Endothelial cell of umbilical vein (primary cell): ENCODE measurements at places on chromosomes 3 and 15. TPM values are rescaled to one million over a fixed set of nuclear protein-coding genes. Genes with fewer than 3 reads are reported as not detected.

DNA sequence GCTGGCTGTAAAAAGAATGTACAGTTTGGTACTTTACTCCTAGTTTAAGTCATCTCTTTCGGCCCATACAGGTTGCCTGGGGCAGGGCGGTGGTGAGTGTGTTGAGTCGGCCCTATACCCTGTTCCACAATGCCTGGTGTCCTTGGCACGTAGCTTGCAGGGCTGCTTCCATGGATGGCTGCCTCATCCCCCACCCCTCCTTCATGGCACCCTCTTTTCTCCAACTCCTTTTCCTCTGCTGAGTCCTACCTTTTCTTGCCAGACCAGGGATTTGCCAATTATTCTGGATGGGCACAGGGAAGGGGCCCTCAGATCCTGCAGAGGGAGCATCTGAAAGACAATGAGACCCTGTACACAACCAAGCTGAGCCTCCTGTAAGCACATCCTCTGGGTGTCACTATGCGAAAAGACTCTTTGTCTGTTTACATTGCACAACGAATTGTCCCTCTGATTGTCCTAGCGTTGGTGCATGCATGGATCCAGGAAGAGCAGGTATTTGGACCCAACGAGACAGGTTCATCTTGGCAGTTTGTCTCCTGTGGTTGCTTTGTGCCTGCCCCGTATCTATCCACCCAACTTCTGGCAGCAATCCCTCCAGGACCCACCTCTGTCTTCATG is 73.6 kb upstream of the CGNL1 start:
- H3K27me3 ChIP-seq: no peaks in the 10 kb centered on the region
- no peaks in the 10 kb centered on the region for H3K36me3 ChIP-seq
- no peak overlapping the region for H3K27ac ChIP-seq
- no peak overlapping the region for H3K4me3 ChIP-seq

- H3K27ac ChIP-seq: no peak overlapping the region
- no peak for DNase-seq
- peaks cover 9% of the 10 kb centered on the region for H3K4me1 ChIP-seq
- no peak overlapping the region for H3K4me3 ChIP-seq
- no peaks in the 10 kb centered on the region for H3K27me3 ChIP-seq
Observed at GRCh38 chr15:58308742-58309355, 122.9 kb upstream of the LIPC start.

DNA sequence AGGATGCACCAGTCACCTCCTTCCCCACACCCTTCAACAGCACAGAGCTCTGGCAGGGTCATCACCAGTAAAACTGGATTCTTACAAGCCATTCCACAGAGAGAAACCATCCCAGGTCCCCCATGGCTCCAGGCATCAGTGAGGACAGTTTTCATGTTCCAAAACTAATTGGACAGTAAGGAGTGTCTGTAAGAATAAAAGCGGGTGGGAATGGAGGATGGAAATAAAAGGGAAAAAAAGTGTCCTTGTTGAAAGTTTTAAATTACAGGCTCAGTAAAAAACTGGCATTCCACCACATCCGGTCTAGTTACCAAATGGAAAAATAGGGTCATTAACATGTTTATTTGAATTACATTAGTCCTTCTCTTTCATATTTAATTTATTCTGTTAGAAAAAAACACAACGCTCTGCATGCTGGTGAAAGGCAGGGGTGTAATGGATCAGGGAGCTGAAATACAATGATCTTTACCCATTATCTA is 117.4 kb downstream of the TIGIT start:
- H3K4me1 ChIP-seq: peaks cover 3% of the 10 kb centered on the region
- peak; percentile 74 for DNase-seq
- H3K4me3 ChIP-seq: no peak overlapping the region
- no peaks in the 10 kb centered on the region for H3K27me3 ChIP-seq

- DNase-seq: no peak
- H3K36me3 ChIP-seq: peaks cover 6% of the 10 kb centered on the region
- H3K27me3 ChIP-seq: no peaks in the 10 kb centered on the region
Observed at GRCh38 chr3:149009732-149010131, 18.4 kb downstream of the GYG1 start.

- H3K27me3 ChIP-seq: no peaks in the 10 kb centered on the region
- H3K27ac ChIP-seq: no peak overlapping the region
- peak; percentile 71 for DNase-seq
- H3K4me1 ChIP-seq: peaks cover 2% of the 10 kb centered on the region
- H3K36me3 ChIP-seq: no peaks in the 10 kb centered on the region
Observed at GRCh38 chr15:76576523-76577279, 240.1 kb downstream of the ISL2 start.

DNA sequence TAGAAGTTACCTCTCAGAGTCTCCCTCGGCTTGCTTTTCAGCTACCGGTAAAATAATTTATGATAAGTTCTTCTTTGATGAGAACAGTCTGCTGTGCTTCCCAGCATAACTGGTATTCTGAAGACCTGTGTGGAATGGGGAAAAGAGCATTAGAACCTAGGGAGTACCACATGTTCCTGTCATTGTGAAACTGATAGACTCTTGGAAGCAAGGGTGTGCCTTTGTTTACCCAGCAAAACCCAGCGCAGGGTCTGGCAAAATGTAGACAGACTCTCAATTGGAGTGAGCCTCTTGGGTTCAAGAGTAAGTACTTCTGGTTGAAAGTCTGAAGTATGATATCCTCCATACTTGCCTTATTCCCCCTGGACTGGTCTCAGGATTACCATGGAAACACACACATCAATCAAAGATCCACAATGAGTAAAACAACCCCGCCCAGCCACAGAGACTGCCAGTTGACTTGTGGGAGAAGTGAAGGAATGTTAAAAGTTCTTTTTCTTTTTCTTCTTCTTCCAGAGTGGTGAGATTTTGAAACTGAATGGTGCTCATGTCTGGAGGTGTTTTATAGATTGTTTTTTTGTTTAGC is 652.4 kb upstream of the NAALADL2 start:
- no peak overlapping the region for H3K27ac ChIP-seq
- no peak overlapping the region for H3K4me3 ChIP-seq
- H3K36me3 ChIP-seq: no peaks in the 10 kb centered on the region
- no peaks in the 10 kb centered on the region for H3K27me3 ChIP-seq
- peaks cover 8% of the 10 kb centered on the region for H3K4me1 ChIP-seq

- no peaks in the 10 kb centered on the region for H3K36me3 ChIP-seq
- H3K4me1 ChIP-seq: no peaks in the 10 kb centered on the region
- no peak overlapping the region for H3K4me3 ChIP-seq
- H3K27ac ChIP-seq: no peak overlapping the region
- DNase-seq: no peak
Observed at GRCh38 chr3:38267662-38268061, 2.0 kb downstream of the SLC22A13 start.

DNA sequence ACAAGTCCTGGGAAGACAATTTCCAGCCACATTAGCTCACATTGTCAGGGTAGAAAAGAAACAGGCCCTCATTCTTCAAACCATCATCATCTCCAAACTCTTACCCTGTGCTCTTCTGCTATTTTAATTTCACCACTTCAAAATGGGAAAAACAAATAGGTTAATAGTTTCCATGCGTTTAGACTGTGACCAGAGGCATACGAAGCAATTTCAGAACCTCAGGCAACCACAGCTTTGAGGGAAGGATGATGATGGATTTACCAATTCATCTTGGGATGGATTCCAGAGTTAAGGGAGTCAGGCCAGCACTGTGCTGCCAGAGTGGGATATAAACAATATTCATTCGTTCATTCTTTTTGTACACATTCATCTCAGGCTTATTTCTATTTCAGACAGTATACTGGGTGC is 307.8 kb upstream of the TPRG1 start:
- H3K4me1 ChIP-seq: no peaks in the 10 kb centered on the region
- H3K4me3 ChIP-seq: no peak overlapping the region
- H3K27me3 ChIP-seq: no peaks in the 10 kb centered on the region
- no peak overlapping the region for H3K27ac ChIP-seq
- no peaks in the 10 kb centered on the region for H3K36me3 ChIP-seq

GRCh38 chr3:36393563-36393962 is 13.3 kb downstream of the STAC start:
- no peak overlapping the region for H3K4me3 ChIP-seq
- no peaks in the 10 kb centered on the region for H3K27me3 ChIP-seq
- H3K36me3 ChIP-seq: no peaks in the 10 kb centered on the region
- H3K4me1 ChIP-seq: no peaks in the 10 kb centered on the region
- H3K27ac ChIP-seq: no peak overlapping the region

- no peaks in the 10 kb centered on the region for H3K27me3 ChIP-seq
- no peaks in the 10 kb centered on the region for H3K4me1 ChIP-seq
- H3K36me3 ChIP-seq: no peaks in the 10 kb centered on the region
- no peak overlapping the region for H3K27ac ChIP-seq
Observed at GRCh38 chr3:158350971-158351370, 220.0 kb upstream of the MLF1 start.

DNA sequence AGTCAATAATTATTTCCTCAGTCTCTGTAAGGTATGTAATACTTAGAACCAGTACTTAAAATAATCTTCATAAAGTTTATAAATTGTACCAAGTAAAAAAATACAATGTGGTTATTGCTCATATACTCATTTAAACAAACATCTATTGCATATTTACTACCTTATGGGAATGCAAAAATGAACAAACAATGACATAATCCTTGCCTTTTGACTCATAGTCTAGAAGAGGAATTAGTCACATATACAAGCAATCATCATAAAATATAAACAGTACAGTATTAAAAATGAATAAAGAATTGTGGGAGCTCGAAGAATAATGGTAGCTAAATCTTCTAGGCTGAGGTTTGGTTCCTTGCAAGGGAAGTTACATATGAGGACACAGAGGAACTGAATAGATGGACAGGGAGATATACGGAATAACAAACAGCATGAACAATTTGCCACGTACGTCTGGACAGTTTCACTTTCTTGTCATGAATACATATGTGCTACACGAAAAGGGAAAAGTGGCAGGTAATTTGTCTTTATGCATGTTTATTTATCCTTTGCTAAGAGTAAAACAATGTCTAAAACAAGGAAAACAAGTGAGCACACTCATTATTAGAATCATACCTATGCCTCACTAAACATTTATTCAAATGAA is 17.2 kb downstream of the IMPG2 start:
- DNase-seq: peak; percentile 47
- no peak overlapping the region for H3K27ac ChIP-seq
- H3K36me3 ChIP-seq: peaks cover 3% of the 10 kb centered on the region
- H3K4me3 ChIP-seq: no peak overlapping the region
- H3K27me3 ChIP-seq: no peaks in the 10 kb centered on the region

DNA sequence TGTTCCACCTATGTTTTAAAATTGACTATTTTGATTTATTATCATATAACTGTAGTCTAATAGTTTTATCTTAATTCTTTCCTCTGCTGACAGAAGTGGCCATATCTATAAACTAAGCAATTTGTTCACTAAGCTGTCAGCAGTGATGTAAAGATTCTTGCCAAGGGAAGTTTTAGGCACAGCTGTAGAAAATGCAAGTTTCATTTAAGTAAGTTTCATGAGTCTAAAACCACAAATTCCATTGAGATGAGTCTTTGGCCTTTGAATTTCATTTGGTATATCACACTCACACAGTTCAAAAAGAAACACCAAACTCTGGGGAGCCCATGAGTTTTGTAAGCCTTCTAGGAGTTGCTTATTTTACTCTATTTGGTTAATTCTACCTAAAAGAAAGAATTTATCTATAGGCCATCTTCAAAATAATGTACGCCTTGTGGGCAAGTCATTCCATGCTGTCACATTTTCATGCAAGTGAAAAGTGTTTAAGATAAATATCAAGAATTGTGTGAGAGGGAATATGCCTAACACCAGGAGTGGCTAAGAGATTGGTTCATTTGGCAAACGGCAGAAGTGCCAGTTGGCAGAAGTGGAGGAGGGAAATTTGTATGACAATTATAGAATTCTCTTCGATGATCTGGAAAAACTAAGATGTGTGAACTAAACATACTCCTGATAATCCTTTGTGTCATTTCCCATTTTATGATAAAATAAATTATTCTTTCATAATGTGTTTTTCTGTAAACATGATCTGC is 292.9 kb downstream of the ZIC4 start:
- H3K27ac ChIP-seq: no peak overlapping the region
- no peaks in the 10 kb centered on the region for H3K27me3 ChIP-seq
- no peak for DNase-seq
- H3K36me3 ChIP-seq: no peaks in the 10 kb centered on the region

- peaks cover 28% of the 10 kb centered on the region for H3K4me1 ChIP-seq
- H3K36me3 ChIP-seq: no peaks in the 10 kb centered on the region
- H3K4me3 ChIP-seq: no peak overlapping the region
- DNase-seq: peak; percentile 94
- peak overlapping the region; percentile 79 for H3K27ac ChIP-seq
Observed at GRCh38 chr15:44157679-44158078, 37.4 kb downstream of the FRMD5 start.

- no peak overlapping the region for H3K4me3 ChIP-seq
- H3K27me3 ChIP-seq: no peaks in the 10 kb centered on the region
- DNase-seq: no peak
- no peaks in the 10 kb centered on the region for H3K4me1 ChIP-seq
- no peak overlapping the region for H3K27ac ChIP-seq
Observed at GRCh38 chr3:128236657-128237056, 83.4 kb downstream of the EEFSEC start.

The GOLGA6A gene
- not detected in 2 replicates for total RNA-seq

The TIPARP gene
- 20.0 and 21.2 TPM in 2 replicates for total RNA-seq

The PDIA5 gene
- total RNA-seq: 85.2 and 85.6 TPM in 2 replicates

The CEP152 gene
- 13.8 and 15.7 TPM in 2 replicates for total RNA-seq

The CP gene
- total RNA-seq: not detected in 2 replicates

The ZNF385D gene
- total RNA-seq: not detected in 2 replicates

The KY gene
- total RNA-seq: not detected in 2 replicates
